HTR-8/SVneo (cell line): ENCODE measurements at places on chromosomes 2 and 18.
A peak's percentile ranks its signal among the peaks of the same experiment; 100 is the strongest.

- no peak for DNase-seq
Observed at GRCh38 chr2:9842487-9843228, 616 bp upstream of the TAF1B start.

DNA sequence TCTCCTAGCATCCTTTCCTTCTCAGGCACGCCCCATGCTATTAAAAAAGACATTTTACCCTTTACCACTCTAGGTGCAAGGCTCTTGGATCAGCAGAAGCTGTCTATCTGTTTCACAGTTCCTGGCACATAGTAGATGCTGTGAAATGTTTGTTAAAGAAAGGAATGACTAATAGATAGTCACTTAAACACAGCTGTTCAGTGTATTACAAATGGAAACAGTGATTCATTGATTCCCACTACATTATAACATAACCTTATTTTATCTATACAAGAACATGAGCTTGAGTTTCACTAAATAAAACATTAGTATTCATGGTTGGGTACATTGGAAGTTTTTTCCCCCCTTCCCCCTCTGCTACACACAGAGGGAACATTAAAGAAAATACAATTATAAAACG, 142.1 kb downstream of the ASXL3 start:
- DNase-seq = no peak

- no peak for DNase-seq
Observed at GRCh38 chr18:33034212-33034611, 261.4 kb upstream of the KLHL14 start.

DNA sequence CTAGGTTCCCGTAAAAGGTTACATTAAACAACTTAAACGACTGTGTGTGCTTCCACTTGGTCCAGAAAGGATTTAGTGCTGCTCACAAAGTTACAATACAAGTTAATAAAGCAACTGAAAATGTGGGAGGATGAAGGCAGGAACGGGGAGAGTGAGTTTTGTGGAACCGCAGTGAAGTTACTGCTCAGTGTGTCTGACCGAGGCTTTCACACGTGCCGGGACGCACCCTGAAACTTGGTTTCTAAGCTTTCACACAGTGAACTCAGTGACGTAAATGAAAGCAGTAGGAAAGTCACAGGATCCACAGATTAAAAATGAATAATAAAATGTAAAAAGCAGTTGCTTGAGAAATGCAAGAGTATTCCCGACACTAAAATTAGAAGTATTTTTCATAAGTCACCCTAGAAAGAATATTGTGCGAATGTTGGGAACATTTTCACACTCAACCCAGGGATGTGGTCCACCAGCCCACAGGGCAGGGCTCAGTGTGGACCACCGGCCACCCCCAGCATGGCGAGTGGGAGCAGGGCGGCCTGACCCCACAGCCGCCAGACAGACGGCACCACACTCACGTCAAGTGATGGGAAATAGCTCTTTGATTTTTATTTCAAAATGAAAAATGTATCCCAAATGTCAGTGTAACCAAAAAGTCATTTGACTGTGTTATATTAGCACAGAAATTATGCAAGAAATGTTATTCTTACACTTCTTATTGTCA, 32.6 kb upstream of the CHMP1B start:
- no peak for DNase-seq

DNA sequence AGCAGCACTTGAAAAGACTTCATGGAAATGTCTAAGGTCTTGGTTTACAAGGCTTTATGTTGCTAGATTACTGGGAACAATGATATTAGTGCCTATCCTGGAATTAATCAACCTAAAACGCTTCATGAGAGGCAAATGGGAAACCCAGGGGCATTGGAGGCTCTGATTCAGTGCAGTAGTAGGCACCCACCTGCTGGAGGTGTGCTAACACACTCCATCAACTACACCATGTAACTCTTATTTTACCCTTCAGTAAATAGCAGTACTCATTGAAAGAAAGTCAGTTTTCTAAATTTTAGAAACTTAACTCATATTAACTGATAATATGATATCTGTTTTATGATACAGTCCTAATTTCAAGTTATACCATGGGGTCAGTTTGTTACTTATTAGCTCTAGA, 17.4 kb upstream of the HNRNPA3 start:
- no peak for DNase-seq

DNA sequence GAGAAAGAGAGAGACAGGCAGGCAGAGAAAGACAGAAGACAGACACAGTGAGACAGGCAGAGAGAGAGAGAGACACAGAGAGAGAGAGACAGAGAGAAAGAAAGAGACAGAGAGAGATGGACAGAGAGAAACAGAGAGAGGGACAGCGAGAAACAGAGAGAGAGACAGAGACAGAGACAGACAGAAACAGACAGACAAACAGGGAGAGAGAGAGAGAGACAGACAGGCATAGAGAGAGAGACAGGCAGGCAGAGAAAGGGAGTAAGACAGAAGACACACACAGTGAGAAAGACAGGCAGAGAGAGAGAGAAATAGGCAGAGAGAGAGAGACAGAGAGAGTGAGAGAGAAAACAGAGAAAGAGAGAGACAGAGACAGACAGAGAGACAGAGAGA, 105.3 kb upstream of the ANKRD30BL start:
- DNase-seq = no peak

- DNase-seq = no peak
Observed at GRCh38 chr2:60413069-60413813, 140.2 kb downstream of the BCL11A start.

DNA sequence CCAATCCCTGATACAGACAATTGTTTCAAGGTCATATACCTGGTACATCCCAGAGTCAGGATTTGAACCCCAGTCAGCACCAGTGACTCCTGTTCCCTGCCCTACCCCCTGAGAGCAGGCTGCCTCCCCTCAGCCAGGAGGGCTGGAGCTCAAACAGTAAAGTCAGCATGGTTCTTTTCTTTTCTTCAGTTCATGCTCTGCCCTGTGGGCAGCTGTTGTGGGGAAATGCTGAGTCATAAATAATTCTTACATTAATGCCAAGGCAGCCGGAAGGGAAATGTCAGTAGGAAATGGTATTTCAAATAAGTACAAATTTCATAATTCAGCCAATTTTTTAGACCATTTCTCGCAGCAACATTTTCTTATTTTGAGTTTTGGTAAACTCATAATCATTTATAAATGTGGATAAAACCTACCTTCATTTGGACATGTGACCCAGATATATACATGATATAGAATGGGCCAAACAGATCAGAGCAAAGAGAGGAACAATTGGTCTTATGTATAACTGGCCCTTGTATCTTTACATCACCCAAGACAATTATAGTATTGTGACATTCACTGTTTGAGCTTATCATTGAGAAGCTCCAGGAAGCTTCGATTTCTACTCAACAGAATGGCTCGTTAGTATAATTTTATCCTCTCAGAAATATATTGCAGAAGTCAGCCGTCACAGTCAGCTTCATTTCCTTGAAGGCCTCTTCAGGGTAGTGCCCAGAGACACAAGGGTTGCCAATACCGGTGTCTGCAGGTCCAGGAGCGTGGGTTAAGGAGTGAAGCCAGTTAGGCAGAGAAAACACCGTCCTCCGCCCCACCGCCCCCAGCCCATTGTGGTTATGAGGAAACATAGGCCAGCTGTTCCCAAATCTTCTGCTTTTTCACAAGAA, 28.0 kb upstream of the SCYGR1 start:
- DNase-seq = peak; percentile 73

DNA sequence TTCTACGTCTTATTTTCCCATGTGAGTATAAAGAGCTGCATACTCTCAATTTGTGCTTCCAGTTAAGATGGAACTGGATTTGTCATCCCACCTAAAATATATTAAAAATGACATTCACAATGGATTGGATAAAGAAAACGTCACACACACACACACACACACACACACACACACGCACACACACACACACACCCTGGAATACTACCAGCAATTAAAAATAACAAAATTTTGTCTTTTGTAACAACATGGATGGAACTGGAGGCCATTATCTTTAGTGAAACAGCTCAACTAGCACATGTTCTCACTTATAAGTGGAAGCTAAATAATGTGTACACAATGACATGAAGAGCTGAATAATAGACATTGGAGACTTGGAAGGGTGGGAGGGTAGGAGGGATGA, 3.8 kb upstream of the QPCT start:
- no peak for DNase-seq

DNA sequence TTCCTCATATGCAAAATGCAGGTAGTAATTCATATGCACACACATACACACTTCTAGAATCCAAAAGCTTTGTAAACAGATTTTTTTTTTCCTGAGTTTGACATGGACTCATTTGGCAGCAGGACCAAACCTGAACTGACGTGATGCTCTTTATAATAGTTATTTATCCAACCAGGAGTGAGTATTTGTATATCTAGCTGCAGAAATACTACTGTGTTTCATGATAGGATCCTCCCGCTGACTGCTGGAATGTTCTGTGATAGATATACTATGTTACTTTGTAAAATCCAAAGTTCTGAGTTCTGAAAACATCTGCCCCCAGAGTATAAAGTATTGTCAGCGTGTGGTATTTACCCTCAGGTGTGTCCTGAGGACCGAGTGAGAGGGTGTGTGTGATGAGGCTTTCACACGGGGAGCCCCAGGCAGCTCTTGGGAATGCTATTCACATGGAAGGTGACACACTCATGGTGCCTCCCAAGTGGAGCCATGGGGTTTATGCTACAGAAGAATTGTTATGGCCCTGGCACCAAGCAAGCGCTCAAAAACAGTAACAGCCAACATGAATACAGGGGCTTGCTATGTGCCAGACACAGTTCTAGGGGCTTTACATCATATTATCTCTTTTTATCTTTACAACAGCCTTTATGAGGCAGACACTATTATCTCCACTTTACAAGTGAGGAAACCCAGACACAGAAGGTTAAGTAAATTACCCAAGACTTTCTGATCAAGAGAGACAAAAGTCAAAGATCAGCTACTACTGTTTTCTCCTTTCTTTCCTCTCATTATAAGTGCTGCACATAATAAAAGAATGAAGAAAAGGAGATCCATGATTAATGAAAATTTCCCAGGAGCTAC, 16.7 kb upstream of the TXNDC2 start:
- DNase-seq = no peak

DNA sequence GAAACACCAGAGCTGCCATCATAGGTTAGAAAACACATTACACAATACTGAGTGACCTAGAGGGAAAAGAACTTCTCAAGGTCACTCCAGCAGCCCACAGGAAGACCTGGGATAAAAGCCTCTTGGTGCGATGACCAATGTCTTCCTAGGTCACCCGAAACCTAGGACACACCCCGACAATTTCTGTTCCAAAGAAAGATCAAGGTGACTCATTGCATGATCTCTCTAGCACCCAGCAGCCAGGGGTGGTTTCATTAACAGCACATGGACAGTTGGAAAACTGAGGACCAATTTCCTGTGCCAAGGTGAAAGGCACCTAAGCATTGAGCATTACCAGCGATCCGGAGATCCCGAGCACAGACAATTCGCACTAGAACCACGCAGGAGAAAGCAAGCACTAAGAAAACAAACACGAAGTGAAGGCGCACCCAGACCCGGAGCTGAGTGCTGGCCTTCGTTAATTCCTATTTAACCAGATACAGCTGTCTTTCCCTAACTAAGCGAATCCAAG, 1.5 kb downstream of the CACNB4 start:
- peak; percentile 15 for DNase-seq

DNA sequence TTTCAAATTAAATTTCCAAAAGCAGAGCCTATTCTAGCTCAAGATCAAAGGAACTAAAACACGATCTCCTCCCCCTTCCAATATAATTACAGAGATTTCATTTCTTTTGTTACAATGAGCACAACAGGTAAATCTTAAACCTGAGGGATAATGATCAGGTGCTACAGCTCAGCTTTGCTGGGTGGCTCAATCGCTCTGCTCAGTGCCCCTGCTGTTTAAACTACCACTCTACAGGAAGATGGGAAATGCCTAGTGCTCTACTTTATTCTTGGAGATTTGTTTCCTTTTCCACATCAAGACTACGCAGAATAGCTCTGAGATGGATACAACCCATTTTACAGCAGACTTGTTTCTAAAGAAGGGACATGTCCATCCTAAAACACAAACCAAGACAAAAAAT, 162.3 kb downstream of the TCF4 start:
- DNase-seq = no peak

GRCh38 chr2:158509928-158510797, 53.4 kb downstream of the PKP4 start:
- DNase-seq = no peak

GRCh38 chr2:102139851-102140250, 2.7 kb upstream of the IL1R1 start:
- DNase-seq = no peak

DNA sequence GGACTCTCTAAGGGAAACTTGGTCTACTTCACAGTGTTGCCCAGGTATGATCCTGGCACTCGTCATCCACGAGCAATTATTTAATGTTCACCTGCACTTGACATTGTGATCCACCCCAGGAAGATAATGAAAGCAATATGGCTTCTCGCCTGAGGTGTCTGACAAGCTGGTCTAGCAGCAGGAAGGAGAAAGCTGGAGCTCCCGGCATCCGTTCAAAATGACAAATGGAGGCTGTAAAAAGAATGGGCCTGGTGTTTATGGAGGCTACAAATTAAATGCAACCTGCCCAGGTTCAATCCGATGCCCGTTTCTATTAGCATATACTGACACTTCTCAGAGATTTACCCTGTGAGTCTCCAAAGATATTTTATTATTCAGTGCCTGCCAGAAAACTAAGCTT, 317.6 kb downstream of the CTNNA2 start:
- DNase-seq = no peak

- DNase-seq = no peak
Observed at GRCh38 chr2:140804700-140805260, 1326.0 kb downstream of the LRP1B start.

DNA sequence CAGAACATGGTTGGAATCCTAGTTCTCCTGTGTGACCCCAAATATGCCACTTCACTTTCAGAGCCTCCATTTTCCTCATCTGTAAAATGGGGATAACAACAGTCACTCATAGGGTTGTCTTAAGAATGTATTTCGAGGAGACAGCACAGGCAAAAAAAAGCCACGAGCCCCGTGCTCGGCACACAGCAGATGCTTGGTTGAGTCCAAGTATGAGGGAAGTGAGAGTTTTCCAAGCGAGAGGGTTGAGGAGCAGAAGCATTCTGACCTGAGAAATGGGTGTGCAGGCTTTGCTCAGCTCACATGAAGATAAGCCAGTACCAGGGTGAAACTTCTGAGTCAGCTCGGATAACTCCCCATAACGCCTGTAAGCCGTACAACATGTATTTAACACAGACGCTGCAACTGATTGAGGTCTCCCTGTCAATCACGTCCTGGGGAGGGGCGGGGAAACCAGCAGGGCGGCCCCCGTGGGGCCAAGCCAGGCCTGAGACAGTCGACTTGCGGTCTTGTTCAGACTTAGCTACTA, 23.0 kb upstream of the ODC1 start:
- DNase-seq = no peak

GRCh38 chr2:136118819-136119716, 1.1 kb upstream of the CXCR4 start:
- no peak for DNase-seq
